ENCODE measurements at places on chromosomes 4 and X. TPM values are rescaled to one million over a fixed set of nuclear protein-coding genes. Genes with fewer than 3 reads are reported as not detected.

NLGN4X gene
- total RNA-seq: 58.6 TPM

NXF2B gene
- total RNA-seq: 0.11 TPM

SLC2A9 gene
- total RNA-seq: not detected

DNA sequence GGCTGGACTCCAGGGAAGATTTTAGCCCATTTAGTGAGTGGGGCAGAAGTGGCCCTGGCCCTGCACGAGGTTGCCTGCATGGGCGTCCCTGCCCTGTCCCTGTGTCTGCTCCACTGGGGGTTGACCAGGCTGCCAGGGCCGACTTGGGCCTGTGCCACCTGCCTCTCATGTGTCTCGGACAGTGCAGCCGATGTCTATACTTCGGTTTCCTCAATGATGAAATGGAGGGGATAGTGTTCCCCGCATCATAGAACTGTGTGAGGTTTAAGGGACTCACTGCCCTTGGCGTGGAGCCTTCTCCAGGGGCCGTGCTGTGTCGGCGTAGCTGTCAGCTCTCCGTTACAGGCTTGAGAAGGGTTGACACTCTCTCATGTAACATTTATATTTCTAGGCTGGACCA lies 27.0 kb upstream of the MSANTD1 start:
- DNase-seq: no peak

- no peak for DNase-seq
Measured at GRCh38 chr4:111228396-111228795, 605.5 kb upstream of the PITX2 start.

TMPRSS11B gene
- total RNA-seq: not detected

DNA sequence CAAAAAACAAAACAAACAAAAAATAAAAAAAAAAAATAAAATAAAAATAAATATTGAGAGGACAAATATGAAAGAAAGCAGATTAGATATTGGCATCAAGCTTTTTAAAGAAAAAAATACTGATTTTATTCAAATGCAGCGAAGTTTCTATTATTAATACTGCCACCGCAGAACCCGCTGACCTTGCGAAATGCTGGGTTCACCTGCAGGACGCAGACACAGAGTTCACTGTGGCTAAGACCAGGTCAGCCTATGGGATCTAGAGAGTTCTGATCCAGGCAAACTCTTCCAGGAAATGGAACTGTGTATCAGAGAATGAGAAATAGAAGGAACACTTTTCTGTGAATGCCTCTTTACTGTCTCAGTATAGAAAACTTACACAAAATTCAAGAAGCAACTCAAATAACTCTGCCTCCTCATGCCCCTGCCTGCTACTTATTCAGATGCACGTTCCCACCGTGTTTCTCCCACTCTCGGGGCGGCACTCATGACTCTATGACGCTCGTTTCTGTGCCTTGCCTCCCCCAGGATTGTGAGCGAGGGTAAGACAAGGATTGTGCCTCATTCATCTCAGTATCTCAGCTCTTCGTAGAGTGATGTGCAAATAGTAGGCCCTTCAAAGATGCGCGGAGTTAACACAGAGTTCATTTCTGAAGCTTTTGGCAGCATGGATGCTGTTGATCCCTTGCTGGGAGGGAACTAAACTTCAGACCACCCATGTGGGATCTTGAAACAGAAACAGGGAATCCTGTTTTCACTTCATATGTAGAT lies 44.1 kb upstream of the TLR3 start:
- DNase-seq: no peak

DNA sequence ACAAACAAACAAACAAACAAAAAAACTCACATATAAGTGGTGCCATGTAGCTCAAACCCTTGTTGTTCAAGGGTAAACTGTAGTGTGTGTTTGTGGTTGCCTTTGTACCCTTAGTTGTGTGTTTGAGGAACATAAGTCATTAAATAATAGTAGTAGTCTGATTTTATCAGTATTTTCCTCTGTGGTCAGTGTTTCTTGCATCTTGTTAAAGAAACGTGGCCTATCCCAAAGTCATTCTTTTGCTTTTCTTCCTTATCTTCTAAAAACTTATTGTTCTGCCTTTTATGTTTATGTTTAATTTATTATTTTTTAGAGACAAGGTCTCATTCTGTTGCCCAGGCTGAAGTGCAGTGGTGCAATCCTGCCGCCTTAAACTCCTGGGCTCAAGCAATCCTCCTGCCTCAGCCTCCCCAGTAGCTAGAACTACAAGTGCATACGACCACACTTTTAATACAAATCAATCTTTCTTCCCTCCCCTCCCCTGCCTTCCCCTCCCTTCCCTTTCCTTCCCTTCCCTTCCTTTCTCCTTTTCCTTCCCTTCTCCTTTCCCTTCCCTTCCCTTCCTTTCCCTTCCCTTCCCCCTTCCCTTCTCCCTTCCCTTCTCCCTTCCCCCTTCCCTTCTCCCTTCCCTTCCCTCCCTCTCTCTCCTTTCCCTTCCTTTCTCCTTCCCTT lies 26.4 kb downstream of the PRIMPOL start:
- no peak for DNase-seq

GRCh38 chr4:120277391-120277790 lies 210.7 kb upstream of the MAD2L1 start:
- no peak for DNase-seq

- DNase-seq: no peak
Measured at GRCh38 chrX:1741816-1742394, 127.0 kb downstream of the ASMT start.

VAMP7 gene
- total RNA-seq: 32.1 TPM

DNA sequence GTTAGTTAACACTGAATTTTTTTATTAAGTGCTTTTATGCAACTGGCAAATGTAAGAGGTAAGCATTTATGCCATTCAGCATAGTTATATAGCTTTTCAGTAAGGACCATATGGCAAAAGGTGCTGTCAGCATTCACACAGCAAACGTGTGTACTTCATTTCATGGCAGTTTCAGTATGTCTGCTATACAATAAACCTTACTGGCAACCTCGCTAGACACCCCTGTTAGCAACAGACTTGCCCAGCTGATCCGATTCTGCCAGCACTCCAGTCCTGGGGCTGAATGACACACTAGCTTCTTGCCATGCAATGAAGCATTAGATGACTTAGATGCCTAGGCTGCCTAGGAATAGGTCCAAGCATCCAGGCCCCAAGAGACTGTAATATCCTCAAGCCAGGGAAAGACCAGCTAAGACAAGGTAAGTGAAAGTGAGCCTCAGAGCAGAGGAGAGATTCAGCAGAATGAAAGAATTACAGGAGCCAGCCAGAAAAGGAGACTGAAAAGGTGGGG lies 47.3 kb upstream of the DOCK11 start:
- DNase-seq: no peak

DNA sequence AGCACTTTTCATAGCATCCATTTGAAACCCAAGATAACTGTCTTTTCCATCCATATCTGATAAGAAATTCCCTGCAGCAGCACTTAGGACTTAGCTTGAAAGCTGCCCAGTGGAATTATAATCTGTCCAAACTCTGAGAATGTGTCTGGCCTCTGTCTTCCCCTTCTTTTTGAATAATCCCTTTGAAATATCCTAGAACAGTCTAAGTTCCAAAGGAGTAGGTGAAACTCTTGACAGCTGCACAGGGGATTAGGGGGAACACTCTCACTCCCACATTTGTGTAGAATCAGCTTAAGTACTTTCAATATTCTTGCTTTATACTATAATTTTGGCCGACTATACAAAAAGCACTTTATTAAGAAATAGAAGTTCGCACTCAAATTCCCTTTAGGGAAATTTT lies 157.7 kb downstream of the PAPSS1 start:
- DNase-seq: no peak

GRCh38 chr4:67131224-67131623 lies 414.1 kb downstream of the CENPC start:
- DNase-seq: no peak

- no peak for DNase-seq
Measured at GRCh38 chr4:7822877-7823276, 116.8 kb downstream of the AFAP1 start.

DNA sequence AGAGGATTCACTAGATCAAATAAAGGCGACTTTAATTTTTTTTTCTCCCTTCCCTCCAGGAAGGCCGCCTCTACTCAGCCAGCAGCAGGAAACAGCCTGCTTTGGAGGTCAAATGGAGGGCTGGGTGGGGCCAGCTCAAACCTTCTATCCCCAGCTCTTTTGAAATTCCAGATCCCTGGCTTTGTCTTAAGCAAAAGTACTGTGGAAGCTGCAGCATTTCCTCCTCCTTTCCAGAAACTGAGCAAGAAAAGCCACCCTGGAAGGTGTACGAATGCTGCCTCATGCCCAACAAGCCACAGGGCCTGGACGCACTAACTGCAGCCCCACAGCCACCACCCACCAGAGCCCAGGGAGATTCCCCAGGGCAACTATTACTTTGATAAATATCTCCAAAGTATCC lies 55.1 kb upstream of the ZCCHC13 start:
- DNase-seq: peak; percentile 54

- no peak for DNase-seq
Measured at GRCh38 chr4:660401-660800, 13.7 kb downstream of the ATP5ME start.

DNA sequence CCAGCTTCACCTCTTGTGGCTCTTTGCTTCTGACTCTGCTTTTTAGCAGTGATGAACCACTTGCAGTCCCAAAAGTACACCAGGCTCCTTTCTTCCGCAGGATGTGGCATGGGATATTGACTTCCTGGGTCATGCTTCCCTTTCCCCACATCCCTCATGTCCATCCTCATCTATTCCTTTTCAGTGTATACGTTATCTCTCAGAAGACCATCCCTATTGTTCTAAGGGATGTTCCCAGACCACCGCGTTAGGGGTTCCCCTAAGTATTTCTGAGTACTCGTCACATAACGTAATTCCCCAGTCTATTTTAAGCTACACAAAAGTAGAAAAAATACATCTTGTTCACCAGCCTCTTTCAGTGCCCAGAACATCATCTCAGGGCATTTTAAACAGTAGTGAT lies 71.1 kb upstream of the NLGN4X start:
- DNase-seq: no peak

All from H7 (cell line).